ENCODE measurements at places on chromosomes 1 and 21.

DNA sequence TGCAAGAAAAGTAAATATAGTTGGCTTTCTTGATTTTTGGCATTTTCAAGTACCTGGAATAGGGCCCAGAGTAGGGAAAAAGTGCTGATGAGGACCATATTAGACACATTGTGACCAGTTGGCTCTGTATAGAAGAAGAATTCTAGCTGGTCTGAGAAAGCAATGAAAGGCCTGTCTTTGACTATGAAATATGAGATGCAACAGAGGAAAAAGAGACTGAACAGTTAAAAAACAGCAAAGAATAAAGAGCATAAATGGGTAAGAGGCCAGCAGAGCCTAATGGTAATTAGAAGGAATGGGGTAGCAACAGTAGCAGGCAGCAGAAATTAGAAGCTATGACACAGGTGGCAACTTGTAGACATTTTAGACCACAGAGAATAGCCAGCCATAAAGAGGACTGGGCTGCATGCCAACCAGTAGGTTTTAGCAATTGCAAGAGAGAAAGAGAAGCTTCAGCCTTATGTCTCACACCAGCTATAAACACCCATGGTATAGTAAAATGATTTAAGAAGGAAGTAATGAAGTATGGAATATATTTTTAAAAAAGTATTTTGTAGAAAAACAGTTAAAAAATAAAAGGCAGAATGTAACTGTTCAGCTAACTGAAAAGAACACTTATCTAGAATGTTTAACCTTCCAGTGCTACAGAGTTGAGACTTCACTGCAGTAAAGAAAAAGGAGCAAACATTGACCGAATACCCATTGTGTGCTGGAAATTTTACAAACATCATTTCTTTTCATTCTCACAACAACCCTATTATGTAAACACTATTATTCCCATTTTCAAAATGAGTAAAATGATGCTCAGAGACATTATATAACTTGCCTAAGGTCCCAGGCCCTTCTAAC is 114.1 kb downstream of the LHX4 start:
- peak; percentile 9 for DNase-seq

DNA sequence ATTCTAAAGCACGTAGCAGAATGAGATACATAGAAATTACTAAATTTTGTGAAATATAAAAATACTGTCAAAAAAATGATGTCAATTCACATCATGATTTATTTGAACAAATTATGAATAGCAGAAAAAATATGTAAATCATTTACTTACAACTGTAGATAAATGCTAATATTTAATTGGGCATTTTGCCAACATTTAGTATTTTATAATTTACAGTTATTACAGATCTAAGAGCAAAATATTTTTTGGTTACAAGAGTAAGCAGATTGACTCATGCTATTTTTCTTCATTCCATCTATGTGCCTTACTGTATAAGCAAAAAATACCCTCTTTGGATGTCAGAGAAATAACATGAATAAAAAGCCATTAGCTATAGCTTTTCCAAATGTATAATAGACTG is 282.3 kb upstream of the RGS18 start:
- no peak for DNase-seq

- DNase-seq: no peak
Measured at GRCh38 chr1:13956393-13956792, 256.4 kb downstream of the PRDM2 start.

- no peak for DNase-seq
Measured at GRCh38 chr1:33098371-33098770, 17.4 kb downstream of the AZIN2 start.

DNA sequence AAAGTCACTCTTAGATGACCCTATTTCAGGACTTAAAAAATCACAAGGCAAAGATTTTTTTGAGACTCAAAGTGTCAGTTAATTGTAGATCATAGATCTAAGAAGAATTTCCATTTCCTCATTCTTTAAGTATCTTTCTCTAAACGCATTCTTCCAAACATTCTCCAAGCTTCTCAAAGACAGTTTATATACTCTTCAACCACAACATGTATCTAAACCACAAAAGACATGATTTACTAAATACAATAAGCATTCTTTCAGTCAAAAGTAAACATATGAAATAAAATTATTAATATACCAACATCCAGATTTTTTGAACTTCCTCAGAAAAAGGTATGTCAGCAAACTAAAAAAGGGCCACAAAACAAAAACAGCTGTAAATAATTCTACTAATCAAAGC is 24.4 kb downstream of the RC3H1 start:
- no peak for DNase-seq

DNA sequence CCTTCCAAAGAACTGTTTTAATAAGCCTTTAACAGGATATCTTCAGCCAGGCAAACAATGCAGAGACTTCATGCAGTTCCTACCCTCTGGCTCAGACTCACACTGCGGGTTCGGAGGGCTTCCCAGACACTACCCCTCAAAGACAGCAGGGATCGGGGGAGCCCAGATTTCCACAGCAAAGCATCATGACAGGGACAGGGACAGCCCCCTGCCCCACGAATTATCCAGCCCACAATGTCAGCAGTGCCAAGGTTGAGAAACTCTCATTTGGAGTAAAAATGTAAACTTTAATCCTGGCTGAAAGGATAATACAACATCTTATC is 20.1 kb downstream of the NPHP4 start:
- DNase-seq: no peak

GRCh38 chr1:231934797-231935196 is 308.2 kb downstream of the DISC1 start:
- DNase-seq: no peak

GRCh38 chr1:25033828-25034705 is 104.0 kb upstream of the RUNX3 start:
- no peak for DNase-seq

DNA sequence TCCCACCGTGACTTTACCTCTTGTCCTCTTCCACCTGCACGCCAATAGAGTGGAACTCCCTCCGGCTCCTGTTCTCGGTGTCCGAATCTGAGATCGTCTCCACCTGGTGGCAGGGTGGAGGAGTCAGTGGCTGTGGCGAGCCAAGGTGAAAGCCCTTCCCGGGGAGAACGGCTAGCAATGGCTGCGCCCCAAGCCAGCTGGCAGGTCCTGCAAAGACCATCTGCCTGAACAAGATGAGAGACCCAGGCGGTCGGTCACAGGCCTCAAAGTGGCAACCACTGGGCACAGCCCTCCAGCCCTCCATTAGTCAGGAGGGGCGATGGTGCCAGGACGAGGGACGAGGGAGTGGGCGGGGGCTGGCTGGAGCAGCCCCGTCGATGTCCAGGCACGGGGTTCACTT is 25.4 kb upstream of the SMIM12 start:
- DNase-seq: no peak

DNA sequence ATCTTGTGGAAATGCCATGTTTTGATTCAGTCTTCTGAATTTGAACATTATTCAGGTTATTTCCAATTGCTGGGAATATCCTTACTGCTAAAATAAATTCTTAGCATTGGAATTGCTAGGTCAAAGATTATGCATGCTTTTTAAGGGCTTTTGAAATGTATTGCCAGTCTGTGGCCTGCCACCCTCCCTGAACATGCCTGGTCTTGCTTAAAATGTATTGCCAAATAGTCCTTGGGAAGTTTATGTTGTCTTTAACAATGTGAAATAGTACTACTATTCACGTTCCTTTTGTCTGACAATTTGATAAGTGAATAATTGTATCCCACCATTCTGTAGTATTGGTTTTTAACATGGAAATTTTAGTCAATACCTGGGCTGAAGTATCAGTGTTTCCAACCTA is 13.6 kb downstream of the TARDBP start:
- no peak for DNase-seq

DNA sequence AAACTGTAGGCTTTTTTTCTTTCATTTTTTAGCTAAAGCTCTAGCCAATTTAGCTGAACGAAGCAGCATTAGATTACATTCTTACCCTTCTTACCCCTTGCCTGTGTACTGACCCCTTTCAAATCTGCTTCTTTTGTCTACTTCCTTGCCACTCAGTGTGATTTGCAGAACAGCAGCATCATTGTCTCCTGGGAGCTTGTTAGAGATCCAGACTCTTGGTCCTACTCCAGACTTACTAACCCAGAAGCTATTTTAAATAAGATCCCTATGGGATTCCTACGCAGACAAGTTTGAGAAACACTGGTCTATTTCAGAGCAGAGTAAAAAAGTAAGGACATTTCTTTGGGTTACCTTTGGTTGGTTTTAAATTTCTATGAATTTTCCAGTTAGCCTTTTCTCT is 13.8 kb downstream of the LRRC39 start:
- DNase-seq: no peak

DNA sequence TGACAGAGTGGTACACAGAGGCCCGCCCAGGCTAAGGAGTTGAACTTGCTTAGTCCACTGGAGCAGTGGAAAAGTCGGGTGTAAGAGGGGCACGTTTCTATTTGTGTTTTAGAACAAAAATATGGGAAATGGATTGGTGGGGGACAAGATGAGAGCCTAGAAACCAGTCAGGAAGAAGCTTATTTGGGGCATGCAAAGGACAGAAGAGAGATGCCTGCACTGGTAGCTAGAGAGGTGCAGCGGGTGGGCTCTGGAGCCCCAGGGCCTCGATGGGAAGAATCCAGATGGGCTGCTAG is 1.2 kb upstream of the LIN9 start:
- no peak for DNase-seq

DNA sequence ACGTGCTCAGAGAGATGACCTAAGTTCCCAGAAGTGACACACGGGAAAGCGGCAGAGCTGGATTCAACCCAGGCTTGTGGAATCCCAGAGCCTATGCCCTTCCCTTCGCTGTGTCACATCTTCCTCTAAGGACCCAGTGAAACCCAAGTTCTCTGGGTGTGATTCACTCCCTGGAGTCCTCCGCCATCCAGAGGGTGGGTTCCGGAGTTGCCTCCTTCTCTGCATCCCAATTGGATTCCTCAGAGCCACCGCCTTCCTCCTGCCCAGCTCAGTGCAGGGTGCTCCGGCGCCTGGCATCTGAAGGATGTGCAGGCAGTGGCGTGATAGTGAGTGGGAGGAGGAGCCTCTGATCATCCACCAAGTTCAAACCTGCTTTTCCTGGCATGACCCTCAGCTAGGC is 20.7 kb upstream of the RCC2 start:
- no peak for DNase-seq

DNA sequence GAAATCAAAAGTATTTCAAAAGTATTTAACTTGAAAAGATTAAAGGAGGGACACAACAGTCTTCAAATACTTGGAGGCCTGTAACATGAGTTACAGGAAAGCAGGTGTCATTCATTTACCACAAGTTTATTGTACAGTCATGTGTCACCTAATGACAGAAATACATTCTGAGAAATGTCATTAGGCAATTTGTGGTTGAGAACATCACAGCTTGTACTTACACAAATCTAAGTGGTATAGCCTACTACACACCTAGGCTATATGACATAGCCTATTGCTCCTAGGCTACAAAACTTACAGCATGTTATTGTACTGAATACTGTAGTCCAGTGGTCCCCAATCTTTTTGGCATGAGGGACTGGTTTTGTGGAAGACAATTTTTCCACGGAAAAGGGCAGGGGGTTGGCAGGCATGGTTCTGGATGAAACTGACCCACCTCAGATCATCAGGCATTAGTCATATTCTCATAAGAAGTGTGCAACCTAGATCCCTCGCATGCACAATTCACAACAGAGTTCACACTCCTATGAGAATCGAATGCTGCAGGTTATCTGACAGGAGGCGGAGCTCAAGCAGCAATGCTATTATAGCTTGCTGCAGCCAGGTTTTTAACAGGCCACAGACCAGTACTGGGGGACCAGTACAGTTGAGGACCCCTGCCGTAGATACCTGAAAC is 25.0 kb upstream of the PHTF1 start:
- DNase-seq: no peak

DNA sequence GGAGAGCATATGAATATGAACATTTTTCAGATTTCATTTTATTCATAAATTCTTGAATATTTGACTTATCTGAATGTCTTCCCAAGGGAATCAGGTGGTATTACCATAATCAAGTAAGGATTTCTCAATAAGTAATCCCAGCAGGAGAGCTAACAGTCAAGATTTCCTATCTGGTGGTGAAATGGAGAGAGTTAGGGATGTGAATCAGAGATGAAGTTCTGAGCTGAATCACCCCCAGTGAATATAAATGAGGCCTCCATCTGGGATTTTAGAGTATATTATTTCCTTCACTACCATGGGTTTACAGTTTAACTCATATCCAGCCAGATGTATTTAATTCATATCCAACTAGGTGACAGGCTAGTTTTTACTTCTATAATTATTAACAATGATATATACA is 61.5 kb upstream of the RGS2 start:
- no peak for DNase-seq

GRCh38 chr1:8455700-8456307 is 137.9 kb downstream of the SLC45A1 start:
- DNase-seq: no peak

- DNase-seq: no peak
Measured at GRCh38 chr1:1869469-1869868, 21.4 kb downstream of the GNB1 start.

GRCh38 chr1:169099561-169099960 is 6.9 kb upstream of the ATP1B1 start:
- DNase-seq: no peak

GRCh38 chr1:21662426-21663247 is 6.5 kb downstream of the RAP1GAP start:
- DNase-seq: no peak

DNA sequence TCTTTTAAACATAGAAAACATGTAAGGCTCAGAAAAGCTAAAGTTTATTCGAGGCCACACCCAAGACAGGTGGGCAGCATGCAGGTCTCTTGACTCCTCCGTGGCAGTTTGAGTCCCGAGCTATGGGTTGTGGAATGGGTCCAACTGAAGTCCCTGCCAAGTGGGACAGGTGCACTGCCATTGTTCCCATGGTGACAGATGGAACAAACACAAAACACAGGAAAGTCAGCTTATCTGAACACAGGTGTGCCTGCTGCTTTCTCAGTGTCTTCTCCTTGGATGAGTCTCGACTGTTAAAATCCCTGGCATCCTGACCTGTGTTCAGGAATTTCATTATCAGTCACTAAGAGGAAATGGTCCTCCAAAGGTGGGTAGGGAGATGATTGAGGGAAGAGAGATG is 99.0 kb upstream of the RAB4A start:
- peak; percentile 18 for DNase-seq

DNA sequence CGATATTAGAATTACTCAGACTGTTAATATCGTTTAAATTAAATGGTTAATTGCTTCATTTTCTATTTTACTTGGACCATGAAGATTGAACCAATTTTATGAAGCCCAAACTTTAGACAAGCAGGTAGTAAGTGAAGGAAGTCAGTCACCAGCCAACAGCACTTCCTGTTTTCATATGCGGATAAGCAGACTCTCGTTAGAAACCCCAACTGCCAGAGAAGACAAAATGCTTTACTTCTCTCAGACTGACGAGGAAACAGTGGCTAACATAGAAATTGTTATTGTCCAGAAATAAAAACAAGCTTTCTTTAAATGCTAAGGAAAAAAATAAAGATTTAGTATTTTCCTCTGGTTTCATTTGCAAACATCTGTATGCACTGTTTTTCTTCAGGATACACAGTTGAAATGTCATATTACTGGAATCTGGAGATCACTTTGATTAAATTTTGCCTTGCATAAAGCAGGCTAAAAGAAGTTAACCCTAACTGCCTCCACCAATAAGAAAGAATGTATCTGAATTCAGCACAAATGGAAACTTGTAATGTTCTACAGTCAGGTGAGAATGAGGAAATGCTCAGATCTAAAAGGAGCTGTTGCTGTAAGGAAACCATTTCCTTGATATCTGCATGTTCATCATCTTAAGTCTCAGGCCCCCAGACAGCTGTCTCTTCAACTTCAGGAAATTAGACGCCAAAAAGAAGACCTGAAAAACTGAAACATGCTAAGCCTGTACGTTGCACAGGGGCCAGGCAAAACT is 129.8 kb upstream of the SAMSN1 start:
- DNase-seq: peak; percentile 17

Measured in dermis microvascular lymphatic vessel endothelial cell (primary cell).